ENCODE measurements at places on chromosomes 2 and 18.

DNA sequence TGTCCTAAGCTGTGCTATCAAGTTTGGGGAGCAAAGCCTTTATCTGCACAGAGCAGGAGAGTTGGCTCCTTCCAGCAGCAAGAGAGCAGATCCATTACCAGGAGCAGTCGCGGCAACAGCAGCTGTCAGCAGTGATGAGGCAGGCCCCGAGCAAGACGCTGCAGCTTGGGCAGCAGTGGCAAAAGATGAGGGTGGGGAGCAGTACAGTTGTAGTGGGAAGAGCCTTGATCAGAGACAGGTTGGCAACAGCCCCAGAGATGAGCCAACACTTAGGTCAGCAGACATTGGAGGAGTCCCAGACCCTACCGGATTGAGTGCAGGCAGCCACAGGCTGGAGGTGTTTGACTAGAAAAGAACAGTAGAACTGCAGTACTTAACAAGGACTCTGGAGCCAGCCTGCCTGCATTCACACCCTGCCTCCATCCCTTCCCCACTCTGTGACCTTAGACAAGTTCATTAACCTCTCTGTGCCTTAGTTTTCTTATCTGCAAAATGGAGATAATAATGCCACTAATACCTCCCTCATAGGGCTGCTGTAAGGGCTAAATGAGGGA lies 117.1 kb upstream of the SERTAD2 start:
- no peak for DNase-seq

GRCh38 chr2:106113361-106113966 lies 80.6 kb downstream of the UXS1 start:
- no peak for DNase-seq

- no peak for DNase-seq
These were observed 15.1 kb downstream of the ADNP2 start for GRCh38 chr18:80124131-80124530.

DNA sequence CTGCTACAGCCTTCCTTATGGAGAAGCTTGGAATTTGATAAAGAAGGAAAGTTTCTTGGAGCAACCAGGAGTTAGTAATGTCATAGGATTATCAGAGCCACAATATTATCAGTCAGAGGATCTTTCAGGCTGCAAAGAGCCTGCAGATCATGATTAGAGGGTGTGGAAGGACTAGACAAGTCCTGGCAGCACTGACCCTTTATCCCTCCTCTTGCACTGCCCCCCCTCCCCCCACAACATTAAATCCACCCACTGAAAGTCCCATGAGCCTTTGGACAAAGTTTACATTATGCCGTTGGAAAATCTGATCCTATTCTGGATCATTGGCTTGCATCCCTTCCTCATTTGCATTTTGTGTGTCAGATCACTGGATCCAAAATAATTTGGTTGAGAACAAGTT lies 18.7 kb upstream of the IMPA2 start:
- no peak for DNase-seq

GRCh38 chr2:8334866-8335325 lies 347.0 kb upstream of the ID2 start:
- DNase-seq, result no peak

- no peak for DNase-seq
These were observed 106.3 kb upstream of the ST3GAL5 start for GRCh38 chr2:85994897-85995647.

DNA sequence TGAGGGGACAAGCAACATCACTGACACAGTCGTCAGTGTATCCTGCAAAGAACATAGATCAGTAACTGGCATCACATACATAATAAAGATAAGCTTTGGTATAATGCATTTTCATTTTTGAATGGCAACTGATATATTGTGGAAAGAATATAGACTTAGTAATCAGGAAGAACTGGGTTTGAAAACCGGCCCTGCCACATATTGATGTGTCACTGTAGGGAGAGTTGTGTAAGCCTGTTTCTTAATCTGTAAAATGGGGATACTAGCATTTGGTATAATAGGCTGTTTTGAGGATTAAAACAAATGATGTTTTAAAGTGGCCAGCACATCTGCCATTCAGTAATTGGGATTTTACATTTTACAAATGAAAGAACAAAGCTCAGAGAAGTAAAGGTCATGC lies 277.8 kb upstream of the CNTNAP5 start:
- DNase-seq, result no peak

DNA sequence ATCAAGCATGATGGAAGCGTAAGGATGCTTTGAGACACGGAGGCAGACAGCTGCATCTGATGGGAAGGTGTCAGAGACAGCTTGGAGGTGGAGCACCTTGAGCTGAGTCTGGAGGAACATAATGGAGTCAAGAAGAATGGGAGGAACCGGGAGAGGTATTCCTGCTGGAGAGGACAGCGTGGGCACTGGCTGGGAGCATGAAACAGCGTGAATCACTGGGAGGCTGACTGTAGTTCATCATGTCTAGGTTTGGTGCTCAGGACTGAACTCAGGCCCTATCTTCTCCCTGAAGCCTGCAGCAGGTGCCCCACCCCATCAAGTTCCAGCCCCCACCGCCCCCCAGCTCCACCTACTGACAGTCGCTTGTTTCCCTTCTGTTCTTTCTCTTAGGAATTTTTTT lies 98.6 kb downstream of the TMEM17 start:
- no peak for DNase-seq

DNA sequence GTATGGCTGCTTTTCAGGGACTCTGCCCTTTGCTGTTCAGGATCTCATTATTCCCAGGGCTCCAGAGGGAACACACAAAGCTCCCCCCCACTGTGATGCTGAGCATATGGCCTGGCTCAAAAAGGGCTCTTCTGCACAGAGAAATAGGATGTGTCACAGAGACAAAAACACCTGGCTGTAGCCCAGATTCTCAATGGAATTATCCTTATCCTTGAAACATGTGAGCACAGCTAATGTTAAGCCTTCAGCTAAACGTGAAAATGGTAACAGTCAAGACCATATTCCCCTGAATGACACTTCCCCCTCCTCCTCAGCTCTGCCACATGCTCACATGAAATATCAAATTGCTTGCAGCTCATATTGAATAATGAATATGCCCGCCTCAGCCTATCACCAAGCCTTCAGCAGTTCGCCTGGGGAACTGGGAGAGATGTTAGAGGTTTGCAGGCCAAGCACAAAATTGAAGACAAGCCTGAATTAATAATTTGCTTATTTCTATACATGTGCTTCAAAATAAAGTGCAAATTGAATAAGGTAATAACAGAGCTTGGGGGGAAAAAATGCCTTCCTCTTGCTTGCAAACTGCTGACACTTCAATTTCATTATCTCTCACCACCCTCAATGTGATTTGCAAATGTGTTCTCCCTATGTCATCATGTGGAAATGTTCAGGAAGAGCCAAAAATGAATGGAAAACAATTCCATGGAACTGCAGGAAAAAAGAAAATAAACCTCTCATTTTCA lies 181.0 kb upstream of the HNRNPA3 start:
- DNase-seq, result no peak

DNA sequence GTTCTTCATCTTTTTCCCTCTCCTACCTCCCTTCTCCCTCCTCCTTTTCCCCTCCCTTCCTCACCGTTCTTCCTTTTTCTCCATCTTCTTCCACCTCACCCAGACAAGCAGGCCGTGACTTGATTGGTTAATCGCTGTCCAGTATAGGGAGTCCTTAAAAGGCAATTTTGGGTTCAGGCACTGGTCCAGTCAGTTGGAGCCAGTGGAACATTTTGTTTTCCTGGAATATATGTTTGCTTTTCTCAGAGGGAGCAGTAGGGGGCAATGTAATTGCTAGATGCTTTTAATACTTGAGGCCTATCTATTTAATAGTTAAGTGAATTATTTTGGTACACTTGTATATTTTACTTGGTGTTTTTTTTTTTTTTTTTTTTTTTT lies 15.0 kb downstream of the ELAC1 start:
- DNase-seq, result no peak

DNA sequence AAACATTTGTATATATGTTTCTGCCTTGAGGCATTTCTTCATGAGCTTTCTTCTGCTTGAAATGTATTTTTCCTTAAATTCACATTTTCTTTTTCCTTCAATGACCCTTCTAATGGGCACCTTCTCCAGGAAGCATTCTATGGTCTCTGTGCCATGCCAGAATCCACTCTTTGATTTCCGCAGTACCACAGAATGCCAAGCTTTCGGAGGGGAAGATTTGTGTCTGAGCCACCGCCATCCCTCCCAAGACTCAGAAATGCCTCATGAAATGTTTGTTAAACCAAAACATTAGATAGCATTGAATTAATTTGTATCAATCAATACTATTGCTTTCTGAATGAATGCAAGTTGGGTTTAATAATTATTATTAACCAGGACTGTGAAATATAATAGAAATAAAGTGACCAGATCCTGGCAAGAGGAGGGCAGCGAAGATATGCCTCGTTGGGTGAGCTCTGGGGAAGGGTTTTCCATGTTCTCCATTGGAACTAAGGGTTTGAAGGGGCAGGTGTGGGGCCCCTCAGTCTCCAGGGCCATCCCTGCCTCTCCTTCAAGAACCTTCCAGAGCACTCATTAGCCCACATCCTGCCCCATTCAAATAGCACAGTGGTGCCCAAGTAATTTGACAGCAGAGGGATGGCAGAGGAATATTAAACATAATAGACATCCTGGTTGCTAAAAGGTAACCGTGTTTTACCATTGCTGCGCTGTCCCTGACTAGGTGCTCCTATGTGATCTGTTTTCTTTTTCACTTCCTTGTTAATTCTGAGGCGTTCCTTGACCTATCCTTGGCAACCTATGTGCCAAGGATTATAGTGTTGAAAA lies 189.6 kb downstream of the MYCN start:
- DNase-seq, result no peak

GRCh38 chr18:1657876-1658275 lies 753.2 kb downstream of the ADCYAP1 start:
- DNase-seq, result no peak

DNA sequence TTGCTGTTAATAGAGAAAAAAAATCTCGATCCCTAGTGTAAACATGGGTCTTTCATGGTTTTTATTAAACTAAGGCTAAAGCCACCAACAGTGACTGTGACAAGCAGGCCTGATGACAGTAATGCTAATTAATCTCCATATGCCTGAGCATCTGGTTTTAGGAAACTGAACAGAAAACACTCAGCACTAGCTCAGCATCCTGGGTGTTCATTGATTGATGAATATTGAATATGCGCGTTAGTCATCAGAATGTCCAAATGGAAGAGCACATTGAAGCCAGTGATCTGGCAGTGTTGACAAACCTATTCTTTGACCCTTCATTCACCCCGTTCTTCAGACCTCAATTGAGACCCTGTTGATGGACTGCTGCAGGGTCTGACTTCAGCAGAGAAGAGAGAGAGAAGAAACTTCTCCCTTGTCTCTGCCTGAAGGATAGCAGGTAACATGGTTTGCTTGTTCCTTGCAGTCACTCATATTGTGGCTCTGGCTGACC lies 283.8 kb downstream of the RDH14 start:
- DNase-seq, result no peak

DNA sequence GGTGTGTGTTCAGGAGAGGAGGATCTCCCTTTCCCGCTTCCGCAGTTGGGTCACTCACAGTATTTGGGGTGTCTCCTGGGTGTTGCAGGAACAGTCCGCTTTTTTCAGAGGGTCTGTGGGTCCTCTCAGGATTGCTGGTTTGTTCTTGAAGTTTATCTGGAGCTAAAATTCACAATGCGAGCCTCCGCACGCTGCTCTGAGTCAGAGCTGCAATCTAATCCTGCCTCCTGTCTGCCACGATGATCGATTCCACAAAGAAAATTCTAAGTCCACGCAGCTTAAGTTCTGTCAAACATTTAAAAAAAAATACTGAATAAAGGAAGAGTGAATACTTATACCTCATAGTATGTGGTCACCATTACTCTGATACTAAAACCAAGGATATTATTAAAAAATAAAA lies 76.5 kb downstream of the RAD51AP2 start:
- no peak for DNase-seq

GRCh38 chr2:173252581-173252980 lies 102.1 kb upstream of the CDCA7 start:
- no peak for DNase-seq

- no peak for DNase-seq
These were observed 685.2 kb downstream of the DCC start for GRCh38 chr18:53025247-53025646.

GRCh38 chr2:50077190-50077737 lies 922.9 kb upstream of the FSHR start:
- DNase-seq, result no peak

GRCh38 chr2:239321596-239322415 lies 79.0 kb downstream of the HDAC4 start:
- no peak for DNase-seq

- no peak for DNase-seq
These were observed 5.7 kb upstream of the TET3 start for GRCh38 chr2:73979021-73979420.

DNA sequence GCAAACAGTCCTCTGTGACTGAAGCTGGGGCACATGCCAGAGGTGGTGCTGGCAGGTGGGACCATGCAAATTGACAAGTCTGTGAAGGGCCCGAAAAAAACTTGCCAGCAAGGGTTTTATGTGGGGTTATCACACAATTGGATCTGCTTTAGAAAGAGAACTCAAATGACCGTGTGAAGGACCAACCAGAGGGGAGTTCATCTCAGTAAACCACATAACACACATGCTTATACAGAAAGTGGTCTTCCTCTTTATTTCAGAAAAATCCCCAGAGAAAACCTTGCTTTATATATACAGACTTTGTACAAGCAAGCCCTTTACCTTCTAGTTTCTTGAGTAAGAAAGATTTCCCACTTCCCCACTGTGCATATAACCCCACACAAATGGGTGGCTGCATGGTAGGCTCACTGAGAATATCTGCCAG lies 46.7 kb downstream of the KIDINS220 start:
- DNase-seq, result no peak

DNA sequence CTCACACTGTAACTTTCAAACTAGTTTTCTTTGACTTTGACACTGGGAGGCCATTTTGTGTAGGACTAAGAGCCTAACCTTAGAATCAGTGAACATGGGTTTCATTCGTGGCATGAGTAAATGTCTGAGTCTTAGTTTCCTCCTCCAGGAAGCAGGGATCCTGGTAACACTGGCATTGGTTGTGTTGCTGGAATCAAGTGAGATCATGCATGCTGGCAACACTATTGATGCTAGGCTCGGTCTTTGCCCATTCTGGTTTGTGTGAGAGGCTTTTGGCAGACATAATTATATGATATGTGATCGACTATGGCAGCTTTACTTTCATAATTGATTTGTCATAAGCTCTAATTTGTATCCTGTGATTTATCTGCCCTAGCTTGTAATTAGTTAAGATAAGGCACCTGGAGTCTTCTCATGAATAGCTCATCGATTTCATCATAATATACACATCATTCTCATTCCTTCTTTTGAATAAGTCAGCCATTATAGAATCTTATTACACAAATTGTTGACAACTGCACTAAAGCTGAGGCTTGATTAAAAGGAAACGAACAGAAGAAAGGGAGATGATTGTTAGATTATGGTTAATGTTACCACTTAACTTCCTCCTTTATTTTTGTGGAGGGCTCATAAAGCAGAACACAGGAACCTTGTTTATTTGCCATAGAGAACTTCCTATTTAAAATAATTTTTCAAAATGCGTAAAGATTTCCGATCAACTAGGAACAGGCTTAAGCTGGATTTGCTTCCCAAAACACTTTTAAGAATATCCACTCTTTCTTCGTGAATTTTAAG lies 12.6 kb downstream of the PPP1R1C start:
- DNase-seq, result no peak

Measured in stimulated activated CD4-positive, alpha-beta T cell treated with anti-CD3 and anti-CD28 coated beads, Interleukin-15, amount 100 ng/mL, for 1 hour (primary cell).